ENCODE measurements at places on chromosomes 7 and 10.

GRCh38 chr10:70535451-70535850, 56.9 kb downstream of the PALD1 start:
- DNase-seq: no peak

DNA sequence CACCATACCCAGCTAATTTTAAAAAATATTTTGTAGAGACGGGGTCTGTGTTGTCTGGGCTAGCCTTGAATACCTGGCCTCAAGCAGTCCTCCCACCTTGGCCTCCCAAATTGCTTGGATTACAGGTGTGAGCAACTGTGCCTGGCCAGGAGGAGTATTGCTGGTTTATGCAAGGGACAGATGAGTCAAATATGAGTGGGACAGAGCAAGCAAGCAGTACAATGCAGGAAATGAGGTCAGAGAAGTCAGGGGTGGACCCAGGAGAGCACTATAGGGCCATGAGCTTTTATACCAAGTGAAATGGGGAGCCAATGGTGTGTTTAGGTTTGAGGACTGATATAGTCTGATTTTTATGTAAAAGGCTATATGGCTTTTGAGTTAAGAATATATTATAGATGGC, 6.3 kb downstream of the TSPAN13 start:
- no peak for DNase-seq

- DNase-seq: no peak
Observed at GRCh38 chr7:41752615-41753014, 49.7 kb upstream of the INHBA start.

DNA sequence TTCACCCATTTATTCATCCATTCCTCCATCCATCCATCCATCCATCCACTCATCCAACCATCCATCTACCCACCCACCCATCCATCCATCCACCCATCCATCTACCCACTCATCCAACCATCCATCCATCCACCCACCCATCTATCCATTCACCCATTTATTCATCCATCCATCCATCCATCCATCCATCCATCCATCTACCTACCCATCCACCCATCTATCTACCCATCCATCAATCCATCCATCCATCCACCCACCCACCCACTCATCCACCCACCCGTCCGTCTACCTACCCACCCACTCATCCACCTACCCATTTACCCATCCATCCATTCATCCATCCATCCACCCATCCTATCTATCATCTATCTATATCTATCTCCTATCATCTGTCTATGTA, 169.4 kb upstream of the SHH start:
- DNase-seq: no peak

DNA sequence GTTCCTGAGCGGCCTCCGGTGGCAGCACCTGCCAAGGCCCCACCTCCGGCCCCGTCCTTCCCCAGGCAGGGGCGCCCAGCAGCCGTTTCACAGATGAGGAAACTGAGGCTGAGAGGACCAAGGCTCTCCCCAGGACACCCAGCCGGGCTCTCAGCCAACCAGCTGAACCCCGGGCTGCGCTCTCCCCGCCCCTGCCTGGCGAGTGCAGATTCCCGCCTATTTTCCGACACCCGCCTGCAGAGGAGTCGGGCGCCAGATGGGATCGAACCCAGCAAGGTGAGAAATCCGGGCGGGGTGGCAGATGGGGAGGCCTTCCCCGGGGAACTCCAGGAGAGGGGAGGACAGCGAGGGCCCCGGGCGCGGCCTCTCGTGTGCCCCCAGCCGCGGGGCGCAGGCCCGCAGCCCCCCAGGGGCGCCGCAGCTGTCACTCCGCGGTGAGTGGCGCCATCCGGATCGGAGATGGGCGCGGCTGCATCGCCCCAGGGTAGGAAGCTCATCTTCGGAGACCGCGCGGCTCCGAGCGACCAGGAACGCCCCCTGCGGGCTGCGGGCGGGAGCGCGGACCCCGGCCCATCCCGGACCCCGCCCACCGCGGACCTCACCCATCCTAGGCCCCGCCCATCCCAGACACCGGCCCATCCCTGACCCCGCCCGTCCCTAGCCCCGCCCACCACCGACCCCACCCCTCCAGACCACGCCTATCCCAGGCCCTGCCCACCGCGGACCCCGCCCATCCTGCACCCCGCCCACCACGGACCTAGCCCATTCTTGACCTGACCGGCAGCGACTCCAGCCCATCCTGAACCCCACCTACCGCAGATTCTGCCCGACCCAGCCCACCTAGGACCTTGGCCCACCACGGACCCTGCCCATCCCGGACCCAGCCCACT, 90.3 kb downstream of the MICALL2 start:
- no peak for DNase-seq

GRCh38 chr10:97428572-97428981, 2.6 kb downstream of the PGAM1 start:
- DNase-seq: no peak
